ENCODE measurements at places on chromosomes 12 and 14.

GRCh38 chr14:22780941-22781300 lies 14.4 kb downstream of the OXA1L start:
- no peak for DNase-seq

DNA sequence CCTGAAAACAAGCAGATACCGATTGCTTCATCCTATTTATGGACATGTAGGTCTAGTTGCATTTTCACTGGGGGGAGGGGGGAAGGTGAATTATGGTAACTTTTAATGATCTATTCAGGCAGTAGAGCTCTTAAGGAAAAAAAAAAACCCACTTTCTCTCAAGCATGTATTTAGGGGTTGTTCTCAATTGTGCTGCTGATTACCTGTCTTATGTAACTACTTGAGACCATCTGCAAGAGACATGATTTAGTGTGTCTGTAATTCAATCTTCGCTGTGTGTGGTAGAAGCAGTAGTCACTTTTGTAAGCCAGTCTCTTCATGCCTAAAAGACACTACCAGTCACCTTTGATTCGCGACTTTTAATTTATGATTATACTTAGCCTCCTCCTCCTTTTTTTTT lies 8.9 kb downstream of the CALM1 start:
- DNase-seq = no peak

- no peak for DNase-seq
Measured at GRCh38 chr14:89382901-89383845, 33.9 kb downstream of the FOXN3 start.

- no peak for DNase-seq
Measured at GRCh38 chr12:62205346-62205745, 54.9 kb upstream of the USP15 start.

GRCh38 chr14:24910408-24910986 lies 139.4 kb downstream of the STXBP6 start:
- no peak for DNase-seq

DNA sequence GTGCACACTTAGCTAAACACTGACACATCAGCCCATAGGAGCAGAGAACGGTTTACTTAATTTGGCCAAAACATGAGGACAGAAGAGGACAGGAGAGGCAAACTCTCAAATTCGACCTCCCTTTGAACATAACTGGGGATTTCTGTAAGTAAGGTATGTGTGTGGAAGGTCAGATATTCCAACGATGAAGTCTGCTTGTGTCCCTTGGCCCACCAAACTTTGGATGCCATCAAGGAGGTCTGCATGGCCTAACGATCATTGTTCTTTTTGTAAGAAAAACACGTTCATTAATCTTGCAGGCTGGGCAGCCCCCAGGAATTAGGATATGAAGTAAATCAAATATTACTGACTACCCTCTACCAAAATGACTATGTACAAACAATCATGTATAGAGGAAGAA lies 908.5 kb upstream of the ATXN7L3B start:
- no peak for DNase-seq

DNA sequence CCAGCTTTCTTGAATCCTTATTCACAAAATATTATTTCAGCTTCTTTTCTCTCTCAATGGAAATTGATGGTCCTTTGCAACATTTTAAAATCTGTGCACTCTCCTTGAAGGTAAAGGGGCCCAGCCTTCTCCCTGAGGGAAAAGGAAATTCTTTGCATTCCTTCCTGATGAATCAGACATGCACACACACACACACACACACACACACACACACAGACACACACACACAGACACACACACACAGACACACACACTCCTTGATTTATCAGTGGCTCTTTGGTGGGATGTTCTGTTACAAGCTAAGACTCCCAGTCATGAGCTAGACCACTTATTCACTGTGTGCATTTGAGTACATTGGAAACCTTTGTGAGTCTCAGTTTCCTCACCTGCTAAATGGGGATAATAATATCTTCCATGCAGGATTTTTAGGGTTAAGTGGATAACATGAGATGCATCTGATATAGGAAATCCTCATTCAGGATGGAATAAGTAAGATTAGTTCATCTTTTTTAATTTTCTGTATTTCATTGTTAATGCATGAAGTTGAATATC lies 45.1 kb upstream of the HMGA2 start:
- no peak for DNase-seq

GRCh38 chr12:34397591-34398365 lies 375.5 kb downstream of the ALG10 start:
- DNase-seq = peak; percentile 16

DNA sequence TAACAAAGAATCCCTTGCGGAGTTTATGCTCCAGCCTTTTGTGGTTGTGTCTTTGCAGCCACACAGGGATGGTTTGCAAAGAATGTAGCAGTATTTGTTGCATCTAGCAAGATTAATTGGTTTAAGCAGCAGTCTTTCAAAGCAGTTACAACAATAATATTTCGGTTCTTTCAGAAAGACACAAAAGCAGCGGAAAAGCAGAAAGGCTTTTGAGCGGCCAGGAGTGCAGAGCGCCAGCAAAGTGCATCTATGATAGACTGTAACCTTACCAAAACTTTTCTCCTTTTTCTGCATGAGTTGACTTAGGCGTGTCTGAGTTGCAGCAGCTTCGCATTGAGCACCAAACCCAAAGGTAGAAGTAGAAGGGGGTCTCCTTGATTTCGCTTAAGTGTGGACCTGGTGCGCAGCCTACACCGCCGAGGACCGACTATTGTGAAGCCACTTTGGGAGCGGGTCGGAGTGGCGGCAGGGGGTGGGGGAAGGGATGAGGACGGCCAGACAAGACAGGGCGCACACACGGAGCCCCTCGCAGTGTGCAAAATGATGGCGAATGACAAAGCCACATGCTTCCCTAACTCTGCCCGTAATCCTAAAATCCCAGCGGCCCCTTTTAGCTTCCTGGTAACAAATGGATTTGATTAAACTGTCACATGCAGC lies 1.2 kb downstream of the LMO3 start:
- no peak for DNase-seq

GRCh38 chr14:92651758-92652406 lies 96.5 kb downstream of the LGMN start:
- no peak for DNase-seq

- DNase-seq = no peak
Measured at GRCh38 chr12:96036765-96037455, 1.5 kb upstream of the LTA4H start.

- DNase-seq = no peak
Measured at GRCh38 chr14:31788340-31788739, 227.1 kb downstream of the NUBPL start.

- no peak for DNase-seq
Measured at GRCh38 chr12:55675666-55676065, 32.0 kb downstream of the ITGA7 start.

GRCh38 chr12:23560611-23561010 lies 388.9 kb downstream of the SOX5 start:
- no peak for DNase-seq

DNA sequence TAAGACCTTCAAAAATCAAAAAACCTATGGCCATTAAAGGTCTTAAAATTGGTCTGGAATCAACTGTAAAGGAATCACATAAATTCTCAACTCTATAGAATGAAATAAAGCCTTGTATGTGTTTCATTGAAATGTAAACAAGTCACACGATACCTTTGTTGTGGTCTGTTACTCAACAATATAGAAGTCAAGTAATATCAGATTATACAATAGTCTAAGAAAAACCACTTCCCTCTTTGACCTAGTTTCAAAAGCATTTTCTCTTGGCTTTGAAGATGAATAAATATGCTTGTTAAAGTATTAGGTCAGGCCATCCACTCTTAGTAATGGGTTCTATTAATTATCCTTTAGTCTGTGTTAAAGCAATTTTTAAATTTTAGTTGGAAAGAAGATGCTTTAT lies 79.8 kb upstream of the DIO2 start:
- no peak for DNase-seq

GRCh38 chr14:36021591-36022320 lies 154.8 kb downstream of the PTCSC3 start:
- no peak for DNase-seq

GRCh38 chr12:75864161-75864560 lies 167.4 kb downstream of the PHLDA1 start:
- DNase-seq = no peak

GRCh38 chr12:5864972-5865371 lies 80.1 kb downstream of the ANO2 start:
- DNase-seq = no peak

GRCh38 chr14:91281346-91281745 lies 36.8 kb upstream of the GPR68 start:
- no peak for DNase-seq

- DNase-seq = no peak
Measured at GRCh38 chr12:92938018-92938417, 8.9 kb upstream of the EEA1 start.

- peak; percentile 71 for DNase-seq
Measured at GRCh38 chr12:122336015-122336946, 70.0 kb upstream of the VPS33A start.

DNA sequence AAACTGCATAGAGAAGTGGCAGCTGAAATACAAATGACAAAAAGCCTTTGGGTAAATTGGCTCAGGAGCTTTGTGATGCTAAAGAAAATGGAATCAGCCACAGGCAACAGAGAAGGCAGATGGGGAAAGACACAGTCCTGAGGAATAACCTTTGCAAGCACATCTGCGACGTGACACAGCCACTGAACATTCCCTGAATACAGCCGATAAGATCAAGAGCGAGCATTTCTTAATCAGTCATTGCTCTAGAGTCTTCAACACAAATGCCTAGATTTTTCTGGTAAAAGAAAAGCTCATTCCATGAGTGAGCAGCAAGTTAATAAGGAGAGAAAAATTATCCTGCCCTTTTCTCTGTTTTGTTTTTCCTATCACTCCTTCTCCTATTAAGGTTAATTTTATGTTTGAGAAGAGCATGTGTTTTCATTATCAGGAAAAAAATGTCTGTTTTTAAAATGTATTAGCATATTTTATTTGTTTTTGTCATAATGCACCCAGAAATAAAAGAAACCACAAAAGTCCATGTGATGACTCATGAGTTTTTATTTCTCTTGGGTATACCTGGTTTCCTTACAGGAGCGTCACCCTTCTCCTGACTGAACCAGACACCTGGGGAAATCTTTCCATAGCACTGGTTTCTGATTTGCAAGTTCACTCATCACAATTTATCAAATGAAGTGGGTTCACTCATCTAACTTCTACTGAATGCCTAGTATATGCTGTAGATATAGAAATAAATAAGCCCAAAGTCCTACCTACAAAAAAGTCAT lies 45.4 kb upstream of the PCED1B start:
- no peak for DNase-seq

GRCh38 chr12:122137229-122137628 lies 36.8 kb downstream of the IL31 start:
- DNase-seq = no peak

DNA sequence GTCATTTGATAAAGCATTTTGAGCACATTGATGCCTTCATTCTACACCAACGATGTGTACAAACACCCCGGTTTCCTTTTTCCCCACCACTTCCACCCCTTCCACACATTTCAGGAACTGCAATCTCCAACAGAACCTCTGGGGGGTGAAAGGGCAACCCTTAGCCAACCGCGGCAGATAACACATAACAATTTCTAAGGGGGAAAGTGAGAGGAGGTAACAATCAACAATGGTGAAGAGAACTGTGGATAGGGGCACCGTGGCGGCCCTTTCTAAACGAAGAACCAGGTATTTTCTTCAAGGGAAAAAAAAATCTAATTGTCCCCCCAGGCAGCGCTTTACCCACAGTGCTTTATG lies 1.1 kb downstream of the KITLG start:
- no peak for DNase-seq

DNA sequence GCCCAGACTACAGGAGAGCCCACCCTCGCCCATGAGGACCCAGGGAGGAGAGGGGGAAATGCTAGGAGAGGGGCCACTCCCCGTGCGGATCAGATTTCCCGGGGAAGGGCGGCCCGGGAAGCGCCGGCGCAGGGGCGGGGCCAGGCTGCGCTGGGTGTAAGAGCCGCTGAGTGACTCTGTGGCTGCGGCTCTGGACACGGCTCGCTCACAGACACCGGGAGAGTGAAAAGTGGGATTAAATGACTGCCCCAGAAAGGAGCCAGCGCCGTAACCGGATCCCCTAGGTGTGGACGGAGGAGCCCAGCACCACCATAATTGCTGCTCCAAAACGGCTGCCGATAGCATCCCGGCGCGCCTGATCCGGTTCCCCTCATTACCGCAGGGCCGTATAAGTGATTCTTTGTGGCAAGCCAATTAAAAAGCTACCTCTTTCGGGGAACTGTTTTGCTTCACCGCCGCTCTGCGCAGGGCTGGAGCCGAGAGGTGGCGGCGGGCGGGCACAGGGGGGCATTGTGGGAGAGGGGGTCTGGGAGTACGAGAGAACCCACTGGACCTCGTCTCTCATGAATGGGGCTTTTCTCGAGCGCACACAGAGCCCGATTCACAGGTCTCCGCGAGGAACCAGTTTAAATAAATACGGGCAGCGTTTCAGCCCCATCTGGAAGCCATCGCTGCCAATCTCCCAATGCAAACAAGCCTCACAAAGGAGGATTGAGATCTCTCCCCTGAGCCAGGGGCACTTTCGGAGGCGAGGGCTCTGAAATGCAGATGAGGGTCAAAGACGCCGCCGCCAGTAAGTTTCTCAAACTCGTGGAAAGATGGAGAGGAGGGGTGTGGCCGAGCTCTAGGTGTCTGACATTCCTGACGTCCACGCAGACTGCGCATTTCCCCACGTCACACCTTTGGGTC lies 2.5 kb downstream of the COL2A1 start:
- no peak for DNase-seq

- DNase-seq = no peak
Measured at GRCh38 chr14:104993306-104993705, 7.7 kb downstream of the CLBA1 start.

DNA sequence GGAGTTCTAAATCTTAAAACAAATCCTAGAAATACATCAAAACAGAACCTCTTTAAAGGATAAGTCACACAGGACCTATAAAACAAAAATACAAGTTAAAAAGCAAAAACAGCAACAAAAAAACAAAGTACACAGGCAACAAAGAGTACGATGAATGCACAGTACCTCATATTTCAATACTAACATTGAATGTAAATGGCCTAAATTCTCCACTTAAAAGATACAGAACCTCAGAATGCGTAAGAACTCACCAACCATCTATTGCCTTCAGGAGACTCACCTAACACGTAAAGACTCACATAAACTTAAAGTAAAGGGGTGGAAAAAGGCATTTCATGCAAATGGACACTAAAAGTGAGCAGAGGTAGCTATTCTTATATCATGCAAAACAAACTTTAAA lies 172.2 kb upstream of the AMIGO2 start:
- DNase-seq = no peak

DNA sequence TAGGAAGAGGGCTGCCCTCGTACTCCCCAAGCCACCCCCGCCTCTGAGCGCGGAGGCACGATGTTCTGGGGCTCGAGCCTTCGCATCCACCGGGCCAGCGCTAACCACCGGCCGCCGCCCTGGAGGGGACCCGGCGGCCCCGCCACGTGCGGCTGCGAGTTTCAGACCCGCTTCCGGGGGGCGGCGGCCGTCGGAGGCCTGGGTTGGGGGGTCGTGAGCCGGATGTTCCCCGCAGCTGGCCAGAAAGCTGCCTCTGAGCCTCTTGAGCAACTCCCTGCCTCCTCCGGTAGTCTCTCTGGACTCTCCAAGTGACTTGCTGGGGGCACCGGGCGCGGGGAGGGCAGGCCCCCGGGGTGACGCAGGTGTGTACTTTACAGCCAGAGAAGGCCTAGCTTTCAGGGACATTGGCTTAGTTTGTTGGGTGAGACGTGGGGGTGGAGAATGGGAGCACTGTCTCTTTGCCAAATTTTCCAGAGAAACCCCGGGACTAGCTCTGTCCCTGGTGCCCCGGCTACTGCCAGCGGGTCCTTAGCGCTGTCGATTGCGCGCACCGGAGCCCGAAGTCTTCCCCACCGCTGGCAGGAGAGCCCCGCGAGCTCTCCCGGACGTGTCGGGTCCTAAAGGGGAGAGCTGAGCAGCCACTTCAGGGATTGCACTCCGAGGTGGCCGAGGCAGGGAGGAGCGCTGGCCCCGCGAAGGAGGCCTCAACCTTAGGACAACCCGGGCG lies 15.6 kb downstream of the OTX2 start:
- no peak for DNase-seq

All from activated CD8-positive, alpha-beta memory T cell treated with anti-CD3 and anti-CD28 coated beads, Interleukin-2, amount 10 ng/mL, durations not matched to agents 7 days and 5 days (primary cell).